ENCODE measurements at places on chromosomes 1 and 21.

GRCh38 chr1:109392788-109393616, 4.7 kb downstream of the SORT1 start:
- DNase-seq, result no peak

DNA sequence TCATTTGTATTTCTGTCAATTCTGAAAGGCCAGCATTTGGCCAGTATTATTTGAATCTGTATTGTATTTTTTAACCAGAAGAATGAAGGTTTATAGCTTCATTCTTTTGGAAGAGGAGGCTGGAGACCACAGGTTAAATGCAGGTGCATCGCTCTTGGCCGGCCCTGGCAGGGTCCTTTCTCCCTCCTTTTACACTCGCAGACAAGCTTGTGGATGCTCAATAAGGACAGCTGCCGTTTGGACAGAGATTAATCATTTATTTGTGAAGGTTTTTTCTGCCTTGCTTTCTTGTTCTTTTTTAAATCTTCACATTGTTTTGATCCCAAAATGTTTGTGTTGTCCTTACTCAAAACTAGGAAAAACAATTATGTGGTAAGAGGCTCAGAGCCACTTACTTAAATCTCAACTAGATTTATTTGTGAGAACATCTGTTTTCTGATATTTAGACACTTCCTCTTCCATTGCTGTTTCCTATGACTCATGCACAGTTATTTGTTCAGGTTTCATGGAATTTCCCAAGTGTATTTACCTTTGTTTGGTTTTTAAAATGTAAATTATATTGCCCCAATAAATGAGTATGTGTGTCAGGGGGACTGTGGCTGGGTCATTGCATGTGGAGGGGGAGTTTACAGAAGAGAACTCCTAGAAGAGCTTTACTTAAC, 46.7 kb upstream of the LAMC2 start:
- no peak for DNase-seq

- no peak for DNase-seq
These were observed at the start of gene ASAP3 for GRCh38 chr1:23483321-23484252. ASAP3 (minus strand) TSS chr1:23484179; CDS start chr1:23484133, 46 bp downstream.

DNA sequence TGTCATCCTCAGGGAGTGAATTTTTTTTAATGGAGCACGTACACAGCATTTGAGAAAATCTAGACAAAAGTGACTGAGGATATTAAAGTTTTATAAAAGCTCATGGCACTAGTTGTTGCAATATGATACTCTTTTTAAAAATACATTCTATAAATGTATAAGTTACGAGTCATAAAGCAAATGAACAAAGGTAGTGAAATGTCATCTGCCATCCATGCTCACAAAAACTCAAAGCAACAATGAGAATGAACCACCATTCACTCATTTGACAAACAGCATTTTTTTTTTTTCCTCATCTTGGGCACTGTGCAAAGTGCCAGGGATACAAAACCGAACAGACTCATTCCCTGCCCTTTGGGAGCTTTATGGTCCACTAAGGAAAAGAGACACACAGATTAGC, 38.7 kb downstream of the GPR137B start:
- DNase-seq, result no peak

DNA sequence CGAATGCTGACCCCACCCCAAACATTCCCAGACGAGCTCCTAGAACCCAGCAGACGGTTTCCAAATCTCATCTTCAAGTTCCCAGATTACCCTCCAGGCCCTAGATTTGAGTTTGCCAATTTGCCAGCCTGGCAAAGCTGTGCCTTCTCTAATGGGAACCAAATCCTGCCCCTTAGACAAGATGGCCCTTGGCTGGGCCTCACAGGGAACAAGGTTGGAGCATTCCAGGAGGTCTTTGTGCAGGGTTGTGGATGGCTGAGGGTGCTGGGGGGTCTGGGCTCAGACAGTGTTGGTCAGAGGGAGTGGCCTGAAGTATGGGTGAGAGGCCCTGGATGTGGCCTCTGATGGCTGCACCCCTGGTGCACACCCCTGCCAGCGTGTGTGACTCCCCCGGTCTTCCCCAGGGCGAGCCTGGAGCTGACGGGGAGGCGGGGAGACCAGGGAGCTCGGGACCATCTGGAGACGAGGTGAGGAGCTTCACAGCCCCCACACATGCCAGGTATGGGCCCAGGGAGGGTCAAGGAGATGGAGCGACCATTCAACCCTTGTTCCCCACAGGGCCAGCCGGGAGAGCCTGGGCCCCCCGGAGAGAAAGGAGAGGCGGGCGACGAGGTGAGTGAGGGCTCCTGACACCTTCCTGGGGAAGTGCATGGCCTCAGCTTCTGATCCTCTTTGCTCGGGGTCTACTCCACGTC, 10.2 kb downstream of the COL6A1 start:
- no peak for DNase-seq

GRCh38 chr1:27891196-27891889, 19.0 kb downstream of the THEMIS2 start:
- DNase-seq, result no peak

DNA sequence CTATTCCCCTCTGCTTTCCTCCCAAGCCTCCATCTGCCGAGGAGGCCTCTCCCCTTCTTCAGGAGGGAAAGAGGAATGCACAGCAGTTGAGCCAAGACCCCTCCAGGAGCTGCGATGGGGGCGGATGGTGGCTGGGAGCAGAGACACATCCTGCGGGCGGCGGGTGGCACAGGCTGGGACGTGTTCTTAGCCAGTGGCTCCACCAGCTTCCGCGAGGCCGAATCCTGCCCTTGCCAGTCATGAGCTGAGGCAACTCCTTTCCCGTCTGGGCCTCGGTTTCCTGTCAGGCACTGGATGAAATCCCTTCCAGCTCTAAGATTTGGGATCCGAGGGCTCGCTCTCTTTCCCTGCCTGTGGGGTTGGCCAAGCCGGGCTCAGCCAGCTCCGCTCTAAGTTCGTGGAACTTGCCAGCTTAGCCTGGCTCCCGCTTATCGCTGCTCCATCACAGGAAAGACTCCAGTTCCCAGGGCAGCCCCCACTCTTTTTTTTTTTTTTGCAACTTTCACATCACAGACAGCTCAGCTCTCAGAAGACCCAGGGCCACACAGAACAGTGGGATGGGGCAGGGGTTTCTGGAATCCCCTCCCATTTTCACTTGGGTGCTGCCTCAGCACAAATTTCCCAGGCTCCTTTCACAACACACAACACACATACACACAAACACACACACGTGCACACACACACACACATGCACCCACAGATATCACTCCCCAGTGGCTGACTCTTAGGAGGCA, 506 bp downstream of the MYOM3 start:
- DNase-seq, result no peak

DNA sequence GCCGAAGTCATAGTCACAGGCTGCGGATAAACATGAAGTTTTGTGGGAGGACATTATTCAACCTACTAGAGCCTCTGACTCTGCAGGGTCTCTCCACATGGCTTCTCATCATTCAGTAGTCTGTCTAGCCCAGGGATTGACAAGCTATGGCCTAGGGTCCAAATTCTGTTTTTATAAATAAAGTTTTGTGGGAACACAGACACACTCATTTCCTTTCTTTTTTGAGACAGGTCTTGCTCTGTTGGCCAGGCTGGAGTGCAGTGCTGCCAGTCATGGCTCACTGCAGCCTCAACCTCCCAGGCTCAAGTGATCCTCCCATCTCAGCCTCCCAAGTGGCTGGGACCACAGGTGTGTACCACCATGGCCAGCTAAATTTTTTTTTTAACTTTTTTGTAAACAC, 8.1 kb upstream of the ENO1 start:
- no peak for DNase-seq

GRCh38 chr1:168333562-168334276, 53.0 kb downstream of the TBX19 start:
- no peak for DNase-seq

GRCh38 chr1:194024659-194025058, 838.2 kb upstream of the B3GALT2 start:
- no peak for DNase-seq

GRCh38 chr1:155064832-155065429, 1.4 kb downstream of the EFNA4 start:
- no peak for DNase-seq

DNA sequence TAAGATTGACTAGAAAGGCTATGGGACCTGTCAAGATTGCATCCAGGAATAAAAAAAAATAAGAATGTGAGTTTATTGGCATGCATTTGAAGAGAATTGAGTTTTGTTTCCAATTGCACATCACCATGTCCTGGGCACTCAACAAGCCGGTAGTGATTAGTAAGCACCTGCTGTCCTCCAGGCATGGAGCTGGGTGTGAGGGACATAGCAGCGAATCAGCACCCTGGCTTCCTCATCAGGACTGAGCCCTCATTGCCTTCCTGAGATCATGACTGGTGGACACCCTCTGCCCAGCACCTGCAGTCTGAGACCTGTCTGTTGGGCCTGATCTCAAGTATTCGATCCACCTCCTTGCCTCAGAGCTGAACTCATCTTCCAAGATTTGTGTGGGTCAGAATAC, 26.8 kb downstream of the S100A6 start:
- no peak for DNase-seq

DNA sequence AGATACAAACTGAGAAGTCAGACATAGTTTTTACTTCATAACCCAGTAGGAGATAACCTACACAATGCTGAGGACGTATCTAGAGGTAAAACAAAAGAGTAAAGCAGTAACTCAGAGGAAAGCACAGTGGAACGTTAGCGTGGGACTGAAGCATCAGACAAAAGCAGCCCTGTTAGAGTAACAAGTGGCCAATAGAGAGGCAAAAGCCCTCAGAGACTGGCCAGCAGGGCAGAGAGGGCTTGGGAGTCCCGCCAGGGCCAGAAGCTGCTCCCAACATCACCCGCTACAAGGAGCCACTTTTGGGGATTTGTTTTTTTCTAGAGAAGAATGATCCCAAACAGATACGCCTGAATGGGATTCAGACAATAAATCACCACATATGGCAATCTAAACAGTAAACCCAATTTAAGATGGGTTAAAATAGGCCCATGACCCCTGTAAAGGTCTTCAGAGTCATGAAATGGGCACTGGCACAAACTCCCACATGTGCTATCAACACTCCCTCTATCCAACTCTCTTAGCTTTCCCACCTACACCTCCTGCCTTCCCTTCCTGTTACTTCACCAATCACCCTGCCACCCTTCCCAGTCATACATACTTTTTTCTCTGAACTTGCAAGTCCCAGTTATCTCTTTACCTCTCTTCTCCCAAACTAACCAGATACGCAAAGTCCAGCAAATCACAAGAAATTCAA, 17.2 kb downstream of the TADA1 start:
- no peak for DNase-seq

DNA sequence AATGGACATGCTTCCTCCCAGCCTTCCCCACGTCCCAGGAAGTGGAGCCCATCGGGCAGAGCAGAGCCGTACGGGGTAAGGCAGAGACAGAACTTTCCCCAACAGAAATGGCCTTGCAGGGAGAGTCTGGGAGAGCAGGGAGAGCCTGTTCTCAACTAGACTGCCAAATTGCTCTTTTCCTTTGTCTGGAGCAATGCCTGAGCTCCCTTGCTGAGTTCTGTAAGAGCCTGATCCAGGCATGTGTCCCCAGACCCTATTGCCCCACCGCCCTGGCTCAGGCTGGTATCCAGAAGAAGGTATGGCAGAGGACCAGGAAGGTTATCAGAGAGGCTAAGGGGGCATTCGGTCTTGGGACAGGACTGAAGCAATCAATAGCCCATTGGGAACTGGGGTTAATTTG, 79.9 kb downstream of the TMEM53 start:
- no peak for DNase-seq

- no peak for DNase-seq
These were observed 84.2 kb downstream of the ABCA4 start for GRCh38 chr1:94036730-94037129.

- DNase-seq, result no peak
These were observed 1.3 kb downstream of the ARL8A start for GRCh38 chr1:202143011-202143767.

DNA sequence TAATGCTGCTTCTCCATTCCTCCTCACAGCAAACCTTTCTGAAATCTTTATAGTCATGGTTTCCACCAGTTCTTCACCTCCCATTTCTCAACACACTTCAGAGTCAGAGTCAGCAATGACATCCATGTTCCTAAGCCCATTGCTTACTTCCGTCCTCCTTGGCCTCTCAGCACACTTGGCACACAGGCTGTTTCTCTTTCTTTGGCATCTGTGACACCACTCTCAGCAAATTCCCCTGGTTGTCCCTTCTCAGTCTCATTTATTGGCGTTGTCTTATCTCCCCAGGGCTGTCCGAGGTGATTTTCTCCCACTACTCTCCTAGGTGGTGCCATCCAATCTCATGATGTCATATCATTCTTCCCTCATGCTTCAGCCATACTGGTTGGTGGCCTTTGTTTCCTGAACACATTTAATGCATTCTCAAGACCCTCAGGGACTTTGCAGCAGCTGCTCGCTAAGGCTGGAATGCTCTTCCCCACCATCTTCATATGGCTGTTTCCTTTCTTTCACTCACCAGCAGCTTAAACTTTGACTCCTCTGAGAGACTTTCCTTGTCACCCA, 3.3 kb upstream of the LGALS8 start:
- DNase-seq, result no peak

DNA sequence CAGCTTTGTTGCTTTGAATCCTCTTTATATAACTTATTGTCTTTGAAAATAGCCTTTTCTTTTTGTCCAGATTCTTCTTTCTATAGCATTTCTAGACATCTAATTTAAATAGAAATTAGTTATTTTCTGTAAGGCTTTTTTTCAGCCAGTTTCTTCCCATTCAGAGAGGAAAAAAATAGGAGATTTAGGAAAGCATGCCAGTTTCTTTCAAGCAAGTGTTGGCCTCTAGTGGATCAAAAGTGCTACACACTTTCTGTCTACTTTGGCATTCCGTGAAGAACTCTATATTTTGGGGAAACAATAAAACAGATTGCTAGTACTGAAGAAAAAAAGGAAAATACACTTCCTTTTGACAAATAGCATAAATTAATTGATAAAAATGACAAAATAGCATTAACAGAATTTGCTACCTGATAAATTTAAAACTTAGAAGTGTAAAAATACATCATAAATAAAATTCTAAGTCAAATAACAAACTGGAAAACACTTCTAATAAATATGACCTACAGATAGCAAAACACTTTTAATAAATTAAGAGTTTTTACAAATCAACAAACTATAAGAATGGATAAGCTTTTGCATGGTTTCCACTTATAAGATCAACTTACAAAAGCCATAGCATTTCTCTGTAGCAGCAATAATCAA, 13.1 kb upstream of the EXO1 start:
- no peak for DNase-seq

DNA sequence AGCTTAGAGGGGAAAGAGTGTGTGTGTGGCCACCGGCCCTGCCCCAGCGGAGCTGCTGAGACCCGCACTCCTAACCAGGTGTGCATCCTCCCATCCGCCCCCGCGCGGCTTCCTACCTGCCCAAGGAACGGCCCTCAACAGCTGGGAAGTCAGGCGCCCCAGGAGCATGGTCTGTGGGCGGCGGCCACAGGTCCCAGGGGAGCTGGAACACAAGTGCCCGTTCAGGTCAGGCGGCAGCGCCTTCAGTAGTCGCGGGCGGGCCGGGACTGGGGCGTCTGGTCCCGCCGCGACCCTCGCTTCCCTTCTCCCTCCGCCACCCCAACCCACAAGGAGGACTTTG, 448 bp downstream of the AURKAIP1 start:
- DNase-seq, result no peak

Data from NCI-H1417 treated with DMSO at 0.1 percent for 48 hours (cell line).